ENCODE measurements at places on chromosomes 1 and 21.

GRCh38 chr1:175148068-175148467 lies 44.5 kb downstream of the KIAA0040 start:
- DNase-seq = no peak

- DNase-seq = no peak
Measured at GRCh38 chr1:52676249-52676903, 21.8 kb downstream of the COA7 start.

DNA sequence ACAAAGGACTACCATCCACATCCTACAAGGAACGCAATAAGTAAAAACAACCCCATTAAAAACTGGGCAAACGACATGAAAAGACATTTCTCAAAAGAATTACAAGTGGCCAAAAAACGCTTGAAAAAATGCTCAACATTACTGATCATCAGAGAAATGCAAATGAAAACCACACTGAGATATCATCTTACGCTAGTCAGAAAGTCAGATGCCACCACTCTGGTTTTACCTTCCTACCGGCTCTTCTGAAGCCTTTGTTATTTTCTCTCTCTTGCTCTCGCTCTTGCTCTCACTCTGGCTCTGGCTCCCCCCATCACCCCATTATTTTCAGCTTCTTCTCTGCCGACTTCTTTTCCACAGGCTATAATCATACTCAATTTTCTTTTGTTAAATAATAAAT lies 38.8 kb downstream of the VPS45 start:
- peak; percentile 68 for DNase-seq

- no peak for DNase-seq
Measured at GRCh38 chr1:168676029-168676812, 52.8 kb downstream of the DPT start.

DNA sequence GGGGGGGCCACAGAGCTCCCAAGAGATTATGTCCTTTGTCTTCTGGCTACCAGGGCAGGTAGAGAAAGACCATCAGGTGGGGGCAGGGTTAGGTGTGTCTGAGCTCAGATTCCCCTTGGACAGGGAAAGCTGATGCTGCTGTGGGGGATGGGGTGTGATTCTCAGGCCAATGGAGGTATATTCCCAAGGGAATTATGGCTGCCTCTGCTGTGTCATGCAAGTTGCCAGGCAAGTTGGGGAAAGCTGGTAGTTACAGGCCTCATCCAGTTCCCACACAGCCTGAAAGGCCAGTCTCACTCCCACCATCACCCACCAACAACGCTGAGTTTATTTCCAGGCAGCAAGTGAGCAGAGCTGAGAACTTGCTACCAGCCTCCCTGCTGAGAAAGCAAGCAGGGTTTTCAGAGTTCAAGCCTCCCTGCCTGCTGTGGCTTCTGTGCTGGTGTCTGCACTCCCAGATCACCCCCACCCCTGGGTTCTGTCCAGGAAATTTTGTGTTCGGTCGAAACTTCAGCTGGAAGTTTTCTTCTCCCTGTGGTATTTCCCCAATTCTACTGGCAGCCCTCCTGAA lies 21.3 kb downstream of the IFI16 start:
- no peak for DNase-seq

DNA sequence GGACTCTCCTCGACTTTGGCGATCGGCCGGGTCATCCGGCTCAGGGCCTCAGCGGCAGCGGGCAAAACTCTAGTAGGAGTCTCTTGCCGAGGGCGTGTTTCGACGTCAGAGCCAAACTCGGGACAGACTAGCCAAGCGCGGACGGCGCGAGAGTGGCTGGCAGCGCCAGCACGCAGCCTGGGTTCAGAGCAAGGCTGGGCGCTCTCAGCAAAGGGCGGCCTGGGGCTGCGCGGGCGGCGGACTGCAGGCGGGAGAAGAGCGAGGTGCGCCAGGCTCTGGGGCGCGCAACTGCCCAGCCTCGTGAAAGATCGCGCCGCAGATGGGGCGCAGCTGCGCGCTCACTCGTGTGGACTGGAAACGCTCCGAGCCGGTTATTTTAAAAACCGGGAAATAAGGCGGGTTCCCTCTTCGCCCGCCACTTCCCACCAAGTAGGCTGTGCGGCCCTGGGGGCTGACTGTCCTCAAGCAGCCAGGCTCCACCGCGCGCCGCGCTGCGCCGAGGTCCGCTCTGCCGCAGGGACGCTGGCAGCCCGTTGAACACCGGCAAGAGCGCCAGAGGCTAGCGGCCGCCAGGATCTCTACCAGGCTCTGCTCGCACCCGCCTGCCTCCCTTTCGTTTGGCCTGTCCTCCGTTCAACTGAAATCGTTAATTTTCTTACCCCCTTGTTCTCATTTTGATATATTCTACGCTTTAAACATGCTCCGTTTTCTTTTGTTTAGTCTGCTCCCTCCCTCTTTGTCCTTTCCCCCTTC lies 2.4 kb downstream of the ALX3 start:
- no peak for DNase-seq

- no peak for DNase-seq
Measured at GRCh38 chr1:109253803-109254620, 4.7 kb downstream of the CELSR2 start.

DNA sequence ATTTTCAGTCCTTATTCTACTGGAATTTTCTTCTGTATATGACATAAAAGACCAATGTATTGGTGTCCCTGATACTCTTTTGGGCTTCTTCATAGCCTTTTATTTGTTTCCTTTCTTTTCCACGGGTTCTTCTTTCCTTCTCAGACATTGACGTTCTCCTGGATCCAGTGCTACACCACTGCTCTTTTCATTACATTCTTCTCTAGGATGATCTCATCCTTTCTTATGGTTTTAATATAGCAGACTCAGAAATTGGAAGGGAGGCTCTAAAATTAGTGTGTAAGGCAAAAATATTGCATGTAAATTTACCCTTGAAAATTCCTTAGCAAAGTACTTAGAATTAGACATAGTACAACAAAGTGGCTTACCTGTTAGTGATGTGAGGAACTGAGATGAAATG lies 65.3 kb downstream of the SELENOF start:
- DNase-seq = no peak

DNA sequence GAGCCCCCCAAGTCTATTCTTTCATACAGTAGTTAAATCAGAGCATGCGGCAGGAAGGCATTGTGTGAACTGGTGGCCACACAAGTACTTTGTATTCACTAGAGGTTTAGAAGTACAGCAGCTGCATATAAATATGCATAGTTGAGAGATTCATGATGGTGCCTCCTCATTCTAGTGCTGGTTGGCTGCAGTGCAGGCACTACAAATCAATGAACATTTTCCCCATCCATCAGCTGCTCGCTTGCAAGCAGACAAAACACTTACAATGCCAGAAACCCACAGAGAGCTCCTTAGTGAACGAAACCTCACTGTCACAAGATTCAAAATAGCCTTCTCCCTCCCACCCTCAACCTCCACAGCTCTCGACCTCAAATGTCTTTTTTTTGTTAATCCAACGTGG lies 726.2 kb downstream of the USP25 start:
- DNase-seq = no peak

DNA sequence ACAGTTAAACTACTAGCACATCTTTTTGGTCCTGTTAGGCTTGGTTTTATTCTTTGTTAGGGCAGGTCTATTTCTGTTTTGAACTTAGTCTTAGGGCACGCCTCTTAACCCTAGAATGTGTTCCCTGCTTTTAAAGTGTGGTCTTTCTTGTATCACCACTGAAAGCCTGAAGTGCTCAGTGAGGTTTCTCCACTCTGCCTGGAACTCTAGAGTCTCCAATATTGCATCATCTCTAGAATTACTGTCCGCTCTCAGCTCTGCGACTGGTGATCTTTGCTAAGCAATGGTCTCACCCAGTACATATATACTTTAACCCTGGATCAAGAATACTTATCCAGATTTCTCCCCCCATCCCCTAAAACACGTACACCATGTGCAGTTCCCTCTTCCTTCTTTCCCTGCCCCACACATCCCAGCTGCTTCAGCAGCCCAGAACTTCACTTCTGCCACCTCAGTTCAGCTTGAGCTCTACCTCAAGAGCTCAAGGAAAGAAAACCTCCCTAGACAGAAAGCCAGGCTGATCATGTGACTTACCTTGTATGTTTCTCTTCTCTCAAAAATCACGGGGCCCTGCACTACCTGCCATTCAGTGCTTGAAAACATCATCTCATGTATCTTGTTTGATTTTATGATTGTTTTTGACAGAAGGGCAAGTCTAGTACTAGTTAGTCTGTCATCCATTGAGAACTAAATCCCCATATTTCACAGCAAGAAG lies 59.9 kb downstream of the TENT5C start:
- DNase-seq = no peak

DNA sequence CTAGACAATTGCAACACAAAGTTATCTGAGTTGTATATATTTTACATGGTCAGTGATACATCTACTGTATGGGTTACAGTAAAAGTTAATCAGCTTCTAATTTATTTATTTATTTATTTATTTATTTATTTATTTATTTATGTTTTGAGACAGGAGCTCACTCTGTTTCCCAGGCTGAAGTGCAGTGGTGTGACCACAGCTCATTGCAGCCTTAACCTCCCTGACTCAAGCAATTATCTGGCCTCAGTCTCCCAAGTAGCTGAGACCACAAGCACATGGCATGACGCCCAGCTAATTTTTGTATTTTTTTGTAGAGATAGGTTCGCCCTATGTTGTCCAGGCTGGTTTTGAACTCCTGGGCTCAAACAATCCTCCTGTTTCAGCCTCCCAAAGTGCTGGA lies 241.6 kb downstream of the PTPRC start:
- no peak for DNase-seq

DNA sequence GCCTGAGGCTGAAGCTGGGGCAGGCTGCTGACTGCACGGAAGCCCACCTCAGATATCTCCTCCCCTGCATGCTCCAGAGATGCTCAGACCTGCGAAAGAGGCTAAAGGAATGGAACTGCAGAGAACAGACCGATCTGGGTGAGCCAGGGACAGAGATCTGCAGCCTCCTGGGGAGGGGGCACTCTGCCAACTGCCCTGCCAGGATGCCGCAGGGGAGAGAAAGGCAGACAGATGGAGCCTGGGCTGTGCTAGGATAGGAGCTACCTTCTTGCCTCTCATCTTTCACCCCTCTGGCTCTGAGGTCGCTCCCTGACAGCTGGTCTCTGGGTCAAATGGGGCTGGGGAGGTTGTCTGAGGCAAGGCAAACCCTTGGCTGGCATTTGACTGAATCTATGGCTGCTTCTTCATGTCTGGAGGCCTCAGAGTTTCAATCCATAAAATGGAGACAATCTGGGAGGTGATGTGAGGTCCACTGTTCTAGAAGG lies 238.2 kb downstream of the GRIK3 start:
- DNase-seq = no peak

GRCh38 chr1:168386492-168386891 lies 105.8 kb downstream of the TBX19 start:
- no peak for DNase-seq

DNA sequence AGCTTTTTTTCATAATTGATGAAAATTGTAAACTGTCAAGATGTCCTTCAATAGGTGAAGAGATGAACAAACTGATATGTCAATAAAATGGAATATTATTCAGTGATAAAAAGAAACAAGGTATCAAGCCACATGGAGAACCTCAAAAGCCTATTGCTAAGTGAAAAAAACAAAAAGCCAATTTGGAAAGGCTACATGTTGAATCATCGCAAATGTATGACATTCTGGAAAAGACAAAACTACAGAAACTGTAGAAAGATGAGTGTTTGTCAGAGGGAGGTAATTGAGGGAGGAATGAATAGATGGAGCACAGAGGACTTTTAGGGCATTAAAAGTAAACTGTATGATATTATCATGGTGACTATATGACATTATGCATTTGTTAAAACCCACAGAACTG lies 34.5 kb upstream of the USP25 start:
- DNase-seq = no peak

GRCh38 chr21:17554679-17555465 lies 42.0 kb downstream of the CXADR start:
- peak; percentile 1 for DNase-seq
